ENCODE measurements at places on chromosomes 6 and 20.
A peak's percentile ranks its signal among the peaks of the same experiment; 100 is the strongest.

GRCh38 chr6:133243723-133244305, 2.7 kb downstream of the EYA4 start:
- DNase-seq: no peak

- DNase-seq: no peak
Measured at GRCh38 chr20:24443436-24443835, 26.0 kb upstream of the SYNDIG1 start.

DNA sequence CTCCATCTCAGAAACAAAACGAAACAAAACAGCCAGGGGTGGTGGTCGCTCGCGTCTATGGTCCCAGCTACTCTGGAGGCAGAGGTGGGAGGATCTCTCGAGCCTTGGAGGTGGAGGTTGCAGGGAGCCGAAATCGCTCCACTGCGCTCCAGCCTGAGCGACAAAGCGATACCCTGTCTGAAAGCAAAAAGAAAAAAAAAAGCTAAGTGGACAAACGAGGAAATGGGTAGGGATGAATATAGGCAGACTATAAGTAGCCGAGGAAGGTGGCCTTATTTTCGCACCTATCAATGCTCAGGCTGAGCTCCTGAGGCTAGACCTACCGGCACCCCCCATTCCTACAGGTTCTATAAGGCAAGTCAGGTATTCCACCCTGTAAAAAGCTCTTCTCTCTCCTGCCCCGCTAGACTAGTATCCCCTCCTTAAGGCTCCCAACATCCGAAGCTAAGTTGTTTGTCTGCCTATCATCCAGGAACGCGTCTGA, 650 bp upstream of the CASP8AP2 start:
- DNase-seq: no peak

- DNase-seq: no peak
Measured at GRCh38 chr6:33817489-33817888, 13.7 kb upstream of the MLN start.

- no peak for DNase-seq
Measured at GRCh38 chr6:28985462-28986164, 19.5 kb downstream of the ZNF311 start.

GRCh38 chr20:50663095-50663821, 28.1 kb downstream of the RIPOR3 start:
- no peak for DNase-seq

- DNase-seq: no peak
Measured at GRCh38 chr20:25299806-25300205, 51.9 kb downstream of the PYGB start.

DNA sequence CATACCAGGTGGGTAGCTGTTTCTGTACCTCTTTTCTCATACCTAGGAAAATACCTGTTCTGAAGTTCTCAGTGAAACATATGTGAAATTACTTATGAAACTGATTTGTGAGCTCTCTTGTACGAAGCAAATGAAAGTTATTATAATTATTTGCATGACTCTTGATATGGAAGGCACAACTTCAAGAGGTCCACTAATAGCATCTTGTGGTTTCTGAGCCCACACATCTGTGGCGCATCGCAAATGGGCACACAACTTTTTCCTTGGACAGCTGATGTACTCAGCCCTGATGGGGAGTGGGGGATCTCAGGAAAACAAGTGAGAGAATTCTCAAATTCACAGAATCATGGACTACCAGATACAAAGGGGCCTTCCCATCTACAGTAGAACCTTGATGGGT, 432.3 kb downstream of the CD83 start:
- DNase-seq: no peak

GRCh38 chr20:20085071-20085470, 32.7 kb downstream of the CFAP61 start:
- no peak for DNase-seq

GRCh38 chr6:150987855-150988464, 122.5 kb downstream of the MTHFD1L start:
- no peak for DNase-seq

- peak; percentile 69 for DNase-seq
Measured at GRCh38 chr20:57392512-57393271, 1.5 kb downstream of the RBM38 start.

DNA sequence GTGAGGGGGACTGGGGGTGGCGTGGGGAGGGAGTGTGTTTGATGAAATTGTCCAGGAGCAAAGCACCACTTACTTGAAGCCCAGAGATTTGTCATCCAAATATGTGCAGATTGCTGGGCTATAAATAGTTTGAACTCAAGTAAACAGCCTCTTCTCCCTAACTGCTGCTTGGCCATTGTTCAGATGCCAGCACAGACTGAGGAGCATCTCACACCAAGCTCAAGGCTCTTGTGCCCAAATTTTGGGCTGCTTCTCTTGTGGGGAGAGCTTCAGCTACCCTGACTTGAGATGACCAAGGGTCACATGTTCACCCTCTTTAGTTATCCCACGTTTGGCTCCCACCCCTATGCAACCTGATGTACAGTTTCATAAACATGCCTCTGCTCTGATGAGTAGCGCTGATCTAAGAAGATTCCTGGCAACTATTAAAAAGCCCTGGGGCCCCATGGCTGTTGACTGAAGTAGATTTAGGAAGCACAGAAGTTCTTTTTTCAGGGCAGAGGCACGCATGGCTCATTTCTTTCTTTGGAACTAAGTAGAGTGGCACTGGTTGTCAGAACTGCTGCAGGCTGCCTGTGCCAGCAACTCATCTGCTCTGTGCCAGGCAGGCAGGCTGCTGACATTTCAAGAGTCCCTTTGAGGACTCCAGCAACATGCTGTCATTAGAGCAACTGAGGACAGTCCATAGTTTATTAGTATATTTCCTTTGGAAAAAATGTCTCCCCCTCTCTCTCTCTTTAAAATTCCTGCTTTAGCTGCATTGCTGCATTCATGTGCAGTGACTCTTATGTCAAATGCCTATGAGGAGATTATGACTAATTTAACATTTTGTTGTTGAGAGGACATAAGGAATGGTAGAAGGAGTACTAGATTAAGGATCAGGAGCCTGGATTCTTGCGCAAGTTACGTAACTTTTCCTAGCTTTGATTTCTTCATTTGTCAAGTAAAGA, 9.6 kb upstream of the PKIG start:
- no peak for DNase-seq

GRCh38 chr20:60228255-60228654, 270.0 kb downstream of the CDH26 start:
- no peak for DNase-seq

DNA sequence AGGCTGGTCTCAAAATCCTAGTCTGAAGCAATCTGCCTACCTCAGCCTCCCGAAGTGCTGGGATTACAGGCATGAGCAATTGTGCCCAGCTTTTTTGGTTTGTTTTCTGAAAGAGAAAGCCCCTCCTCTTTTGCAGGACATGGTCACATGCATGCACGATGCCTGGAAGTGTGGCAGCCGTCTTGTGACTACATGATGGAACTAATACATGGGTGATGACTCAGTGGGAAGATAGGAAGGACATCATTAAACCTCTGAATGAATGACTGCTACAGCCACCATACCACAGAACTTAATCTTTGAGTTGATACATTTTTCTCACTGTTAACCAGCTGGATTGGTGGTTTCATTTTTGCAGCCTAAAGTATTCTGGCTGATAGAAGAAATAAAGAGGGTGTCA, 13.4 kb upstream of the CTNNBL1 start:
- no peak for DNase-seq

DNA sequence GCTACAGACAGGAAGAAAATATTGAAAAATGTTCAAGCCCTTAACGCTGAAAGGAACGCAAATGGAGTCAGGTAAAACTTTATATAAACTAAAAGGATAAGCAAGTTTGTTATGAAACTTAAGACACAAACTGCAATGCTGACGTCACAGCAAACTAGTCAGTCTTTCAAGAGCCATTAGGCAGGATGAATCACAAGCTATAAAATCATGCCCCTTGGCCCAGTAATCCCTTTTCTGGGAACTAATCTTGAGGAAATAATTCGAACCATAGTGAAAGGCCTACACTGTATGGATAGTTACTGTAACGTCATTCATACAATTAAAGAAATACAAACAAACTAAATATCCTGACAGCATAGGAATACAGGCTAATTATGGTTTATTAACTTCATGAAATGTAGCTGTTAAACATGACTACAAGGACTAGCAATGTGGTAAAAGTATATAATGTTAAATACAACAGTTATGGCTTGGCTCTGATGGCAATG, 42.7 kb upstream of the HINT3 start:
- no peak for DNase-seq

- DNase-seq: no peak
Measured at GRCh38 chr20:58718121-58718563, 25.5 kb downstream of the NPEPL1 start.

- no peak for DNase-seq
Measured at GRCh38 chr6:3297909-3298308, 39.2 kb downstream of the PSMG4 start.

GRCh38 chr20:58389324-58389967, 417 bp downstream of the VAPB start:
- peak; percentile 17 for DNase-seq

DNA sequence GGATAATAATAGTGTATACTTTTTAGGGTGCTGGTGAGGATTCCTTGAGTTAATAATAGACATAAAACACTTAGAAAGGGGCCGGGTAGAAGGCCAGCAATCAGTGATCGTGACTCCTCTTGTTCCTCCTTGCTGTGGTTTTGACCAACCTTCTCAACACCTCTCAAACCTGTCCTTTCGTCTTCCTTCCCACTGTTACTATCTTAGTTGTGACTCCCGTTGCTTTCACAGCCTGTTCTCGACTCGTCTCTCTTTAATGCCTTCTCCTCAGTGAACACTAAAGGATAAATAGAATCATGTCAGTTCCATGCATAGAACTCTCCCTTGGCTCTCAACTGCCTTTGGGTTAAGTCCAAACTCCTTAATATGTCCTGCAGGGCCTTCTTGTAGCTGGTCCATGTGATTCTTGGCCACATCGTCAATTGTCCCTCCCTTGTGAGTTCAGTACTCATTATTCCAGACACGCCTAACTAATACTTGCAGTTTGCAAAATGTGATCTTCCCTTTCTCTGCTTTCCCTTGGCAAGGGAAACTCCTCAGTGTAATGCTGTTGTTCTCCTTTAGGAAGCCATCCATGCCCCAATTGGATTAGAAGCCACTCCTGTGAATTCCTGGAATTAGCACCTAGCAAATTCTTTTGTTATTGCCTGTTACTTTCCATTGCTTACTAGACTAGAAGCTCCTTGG, 164.9 kb downstream of the UTRN start:
- DNase-seq: no peak

DNA sequence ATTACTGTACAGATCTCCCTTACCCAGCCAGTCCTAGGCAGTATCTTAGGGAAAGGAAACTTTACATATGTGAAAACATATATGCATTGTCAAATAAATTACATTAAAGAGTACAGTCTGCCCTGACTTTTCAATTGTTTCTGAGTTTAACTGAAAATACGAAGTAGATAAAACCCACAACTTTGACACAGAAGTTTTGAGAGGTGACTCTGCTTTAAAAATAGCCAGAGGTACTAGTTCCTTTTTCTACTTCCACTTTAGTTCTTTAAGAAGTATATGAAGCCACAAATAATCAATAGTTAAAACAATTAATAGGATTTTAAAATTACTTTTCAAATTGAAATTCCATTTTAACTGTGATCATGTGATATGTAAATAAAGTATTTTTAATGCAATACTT, 62.9 kb downstream of the BMP5 start:
- no peak for DNase-seq

GRCh38 chr20:58619864-58620431, 31.1 kb upstream of the STX16 start:
- no peak for DNase-seq

DNA sequence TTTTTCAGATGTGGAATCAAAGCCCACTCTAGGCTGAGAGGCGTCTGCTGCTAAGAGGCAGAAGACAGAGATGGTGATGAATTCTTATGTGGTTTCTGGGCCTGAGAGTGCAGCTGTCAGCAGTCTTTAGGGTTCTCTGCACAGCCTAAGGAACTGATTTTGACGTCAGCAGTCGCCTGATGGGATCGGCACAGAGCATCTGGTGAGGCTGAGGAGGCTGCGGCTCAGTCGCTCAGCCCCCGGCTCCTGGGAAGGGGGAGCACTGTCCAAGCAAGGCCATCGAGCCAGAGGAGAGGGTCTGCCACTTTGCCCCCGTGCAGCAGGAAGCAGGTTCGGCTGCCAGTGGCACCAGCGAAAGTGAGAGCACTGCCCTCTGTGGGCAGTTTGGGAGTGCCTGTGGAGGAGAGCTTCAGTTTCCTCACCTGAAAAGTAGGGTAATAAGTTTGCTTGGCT, 92.5 kb downstream of the TCP11 start:
- no peak for DNase-seq

GRCh38 chr6:116144605-116145004, 18.7 kb upstream of the COL10A1 start:
- DNase-seq: no peak

- no peak for DNase-seq
Measured at GRCh38 chr6:7762760-7763159, 36.9 kb downstream of the BMP6 start.

- no peak for DNase-seq
Measured at GRCh38 chr20:42996141-42996540, 193.6 kb downstream of the PTPRT start.

DNA sequence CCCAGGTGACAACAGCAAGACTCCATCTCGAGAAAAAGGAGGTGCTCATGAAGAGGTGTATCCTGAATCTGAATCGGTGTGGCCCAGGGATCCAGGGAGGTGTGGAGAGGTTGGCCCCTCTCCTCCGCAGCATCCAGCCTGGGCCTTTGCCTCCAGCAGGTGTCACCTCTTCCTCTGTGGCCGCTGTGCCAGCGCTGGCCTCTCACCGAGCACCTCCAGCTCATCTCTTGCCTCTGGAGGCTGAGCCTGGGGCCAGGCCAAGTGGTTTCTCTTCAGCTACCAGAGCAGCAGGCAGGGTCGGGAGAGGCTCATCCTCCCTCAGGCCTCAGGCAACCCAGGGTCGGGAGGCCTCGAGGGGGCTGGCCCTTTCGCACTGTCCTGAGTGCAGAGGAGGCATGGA, 1.2 kb upstream of the COL20A1 start:
- no peak for DNase-seq

DNA sequence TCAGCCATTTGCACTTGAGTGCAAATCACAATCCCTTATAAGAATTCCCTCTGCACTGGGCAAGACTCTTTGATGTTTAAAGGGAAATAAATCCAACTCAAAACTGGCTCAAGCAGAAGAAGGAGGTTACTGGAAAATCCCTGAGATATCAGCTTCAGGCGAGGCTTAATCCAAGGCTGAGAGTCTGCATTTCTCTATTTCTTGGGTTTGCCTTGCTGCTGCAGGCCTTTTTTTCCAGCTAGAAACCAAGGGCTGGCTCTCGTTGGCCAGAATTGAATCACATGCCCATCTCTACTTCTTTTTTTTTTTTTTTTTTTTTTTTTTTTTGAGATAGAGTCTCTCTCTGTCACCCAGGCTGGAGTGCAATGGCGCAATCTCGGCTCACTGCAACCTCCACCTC, 11.7 kb downstream of the HCK start:
- DNase-seq: no peak

DNA sequence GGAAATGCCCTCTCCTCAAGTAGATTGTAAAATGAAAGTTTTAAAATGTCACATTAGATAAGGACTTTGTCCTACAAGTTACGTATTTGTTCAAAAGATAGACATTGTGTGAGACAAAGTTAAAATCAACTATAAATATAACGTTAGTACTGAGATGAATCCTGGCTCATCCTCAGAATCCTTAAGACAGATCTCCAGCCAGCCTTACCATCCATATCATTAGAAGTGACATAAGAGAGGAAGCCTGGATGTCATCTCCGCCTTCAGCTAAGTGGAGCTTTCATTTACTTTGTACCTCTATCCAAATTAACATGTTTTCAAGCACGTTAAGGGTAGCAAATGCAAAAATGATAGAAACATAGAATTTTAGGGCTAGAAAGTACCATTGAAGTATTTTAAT, 59.1 kb downstream of the SCAF8 start:
- no peak for DNase-seq

Data from stimulated activated CD8-positive, alpha-beta memory T cell treated with anti-CD3 and anti-CD28 coated beads, Interleukin-15, amount 100 ng/mL, for 48 hours (primary cell).